GM13976 (cell line): ENCODE measurements at places on chromosomes 12 and 14.

GRCh38 chr12:57135527-57136326, 7.4 kb downstream of the LRP1 start:
- DNase-seq: no peak

- no peak for DNase-seq
Observed at GRCh38 chr12:103745962-103746361, 95.1 kb downstream of the NT5DC3 start.

DNA sequence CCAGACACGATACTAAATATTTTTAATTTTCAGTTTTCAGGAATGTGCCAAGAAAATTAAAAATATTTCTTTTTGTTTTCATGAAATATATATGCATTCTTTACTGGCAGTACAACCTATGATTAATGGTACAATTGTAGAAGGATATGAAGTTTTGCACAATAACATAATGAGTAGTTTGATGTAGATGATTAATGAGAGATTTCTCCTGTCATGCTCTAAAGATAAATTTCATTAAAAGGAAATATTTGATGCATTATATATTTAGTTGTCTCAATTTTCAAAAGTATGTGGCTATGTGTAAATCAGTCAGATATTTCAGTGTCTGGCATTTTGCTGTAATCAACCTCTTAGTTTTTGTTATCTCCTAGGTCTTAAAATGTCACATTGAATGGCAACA, 940.2 kb upstream of the MDGA2 start:
- DNase-seq: no peak

GRCh38 chr14:91911474-91912032, 35.9 kb downstream of the FBLN5 start:
- DNase-seq: peak; percentile 53

GRCh38 chr12:75130811-75131210, 78.8 kb downstream of the KCNC2 start:
- no peak for DNase-seq

GRCh38 chr12:34625116-34625515, 602.8 kb downstream of the ALG10 start:
- DNase-seq: peak; percentile 0

DNA sequence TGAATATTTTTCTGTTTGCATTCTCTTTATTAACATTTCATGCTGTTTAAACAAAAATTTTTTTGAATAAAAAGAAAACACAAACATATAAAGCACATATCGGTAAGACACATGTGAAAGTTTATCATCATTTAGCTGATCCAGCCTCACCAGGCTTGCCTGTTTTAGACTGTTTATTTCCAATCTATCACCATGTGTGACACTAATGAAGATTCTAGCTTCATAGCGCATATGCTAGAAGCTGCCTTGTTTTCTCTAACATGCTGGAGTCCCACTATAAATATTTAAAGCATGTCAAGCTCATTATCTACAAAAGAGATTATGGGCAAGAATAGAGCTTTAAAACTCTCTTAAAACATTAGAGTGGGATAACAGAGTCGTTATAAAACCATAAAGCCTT, 25.4 kb upstream of the ADAMTS20 start:
- DNase-seq: no peak

GRCh38 chr14:53491256-53491883, 338.2 kb upstream of the DDHD1 start:
- no peak for DNase-seq

DNA sequence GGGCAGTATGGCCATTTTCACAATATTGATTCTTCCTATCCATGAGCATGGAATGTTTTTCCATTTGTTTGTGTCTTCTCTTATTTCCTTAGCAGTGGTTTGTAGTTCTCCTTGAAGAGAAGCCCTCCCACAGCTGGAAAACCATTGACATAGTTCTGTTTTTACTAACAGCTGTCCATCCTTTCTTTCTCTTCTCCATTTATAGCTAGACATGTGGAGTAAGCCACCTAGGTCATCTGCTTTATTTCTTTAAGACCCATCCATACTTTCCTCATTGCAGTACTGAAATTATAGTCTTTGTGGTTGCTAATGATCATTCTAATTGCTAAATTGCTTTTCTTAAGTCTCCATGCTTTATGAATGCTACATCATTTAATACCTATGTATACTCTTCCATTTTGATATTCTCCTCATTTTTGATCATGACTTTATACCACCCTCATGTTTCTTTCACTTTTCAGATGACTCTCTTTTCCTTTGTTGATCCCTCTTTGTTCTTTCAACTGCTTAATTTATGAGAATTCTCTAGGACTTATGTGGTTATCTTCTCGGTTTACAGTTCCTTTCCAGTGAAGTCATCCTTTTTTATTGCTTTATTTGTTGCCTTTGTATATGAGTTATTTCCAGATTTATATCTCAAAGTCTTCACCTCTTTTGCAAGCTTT, 114.2 kb downstream of the PCNX1 start:
- DNase-seq: no peak

GRCh38 chr12:105888696-105889095, 250.1 kb downstream of the NUAK1 start:
- DNase-seq: no peak

DNA sequence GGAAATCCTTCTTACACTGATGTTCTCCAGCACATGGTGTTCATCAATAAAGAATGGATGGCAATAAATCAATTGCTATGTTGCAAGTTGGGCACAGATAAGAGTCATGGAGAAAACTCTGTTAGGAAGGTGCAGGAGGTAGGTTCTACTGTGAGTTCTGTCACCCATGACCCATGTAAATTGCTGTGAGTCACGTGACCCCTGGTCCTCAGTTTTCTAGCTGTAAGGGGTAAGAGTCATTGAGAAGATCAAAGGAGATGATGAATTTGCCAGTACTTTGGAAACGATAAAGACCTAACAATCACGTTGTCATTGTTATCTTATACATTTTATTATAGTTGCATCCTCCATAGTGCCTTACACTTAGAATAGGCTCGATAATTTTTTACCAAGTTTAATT, 235.2 kb upstream of the ARID2 start:
- DNase-seq: no peak
